Mammary epithelial cell (primary cell): ENCODE measurements at places on chromosomes 2 and 18. TPM values are rescaled to one million over a fixed set of nuclear protein-coding genes. Genes with fewer than 3 reads are reported as not detected.
A peak's percentile ranks its signal among the peaks of the same experiment; 100 is the strongest.

DNA sequence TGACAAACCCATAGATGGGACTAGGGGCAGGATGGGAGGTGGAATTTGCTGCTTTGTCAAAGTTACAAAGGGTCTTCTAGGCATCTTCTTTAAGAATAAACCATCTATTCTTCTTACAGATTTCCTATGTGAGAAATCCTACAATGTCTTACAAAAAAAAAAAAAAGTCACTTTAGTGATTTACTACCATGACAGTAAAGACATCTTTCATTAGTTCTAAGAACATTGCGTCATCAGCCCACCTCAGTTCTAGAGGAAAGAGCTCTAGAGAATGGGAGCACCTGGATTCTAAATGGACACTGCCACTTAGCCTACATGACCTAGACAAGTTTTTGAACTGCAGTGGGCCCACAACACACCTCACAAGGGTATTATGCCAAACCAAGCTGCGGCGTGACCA is 172.0 kb downstream of the MYO5B start:
- no peak for DNase-seq

- no peak for DNase-seq
Measured at GRCh38 chr2:74020702-74021406, 36.1 kb downstream of the TET3 start.

- no peak for DNase-seq
Measured at GRCh38 chr2:24568551-24568950, 77.5 kb downstream of the NCOA1 start.

Gene CTNNA2
- not detected for polyA plus RNA-seq

DNA sequence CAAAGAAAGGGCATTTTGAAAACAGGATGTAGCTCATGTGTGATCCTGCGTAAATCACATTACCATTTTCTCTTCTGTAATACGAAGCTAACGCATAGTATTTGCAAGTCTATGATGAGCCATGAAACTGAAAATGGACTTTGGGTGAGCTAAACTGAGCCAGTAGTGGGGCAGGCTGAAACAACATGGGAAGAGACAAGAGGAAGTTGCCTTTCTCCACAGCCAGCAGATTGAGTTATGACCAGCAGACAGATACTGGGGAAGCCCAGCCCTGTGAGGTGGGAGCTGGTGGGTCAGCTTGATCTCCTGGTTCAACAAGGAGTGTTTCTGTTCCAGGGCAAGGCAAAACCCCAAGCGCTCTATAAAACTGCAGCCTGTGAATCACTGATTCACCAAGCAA is 11.8 kb downstream of the CYRIA start:
- DNase-seq = no peak

Gene PROM2
- 48.8 TPM for polyA plus RNA-seq

DNA sequence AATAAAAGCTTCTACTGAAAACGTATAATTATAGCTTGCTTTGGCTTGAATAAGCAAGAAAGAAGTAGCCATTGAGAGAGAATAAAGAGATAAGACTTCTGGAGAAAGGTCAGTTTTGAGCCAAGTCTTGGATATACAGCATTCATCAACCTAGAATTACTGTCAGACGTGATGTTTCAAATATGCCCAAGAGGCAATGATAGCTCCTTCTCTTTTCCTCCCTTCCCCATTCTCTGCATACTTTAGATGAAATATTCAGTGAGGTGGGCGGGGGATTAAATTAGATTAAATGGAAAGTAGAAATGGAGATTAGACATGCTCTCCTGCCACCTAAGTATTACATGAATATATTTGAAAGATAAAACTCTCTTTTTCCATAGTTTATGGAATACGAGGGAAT is 8.7 kb downstream of the ANTXR1 start:
- no peak for DNase-seq

DNA sequence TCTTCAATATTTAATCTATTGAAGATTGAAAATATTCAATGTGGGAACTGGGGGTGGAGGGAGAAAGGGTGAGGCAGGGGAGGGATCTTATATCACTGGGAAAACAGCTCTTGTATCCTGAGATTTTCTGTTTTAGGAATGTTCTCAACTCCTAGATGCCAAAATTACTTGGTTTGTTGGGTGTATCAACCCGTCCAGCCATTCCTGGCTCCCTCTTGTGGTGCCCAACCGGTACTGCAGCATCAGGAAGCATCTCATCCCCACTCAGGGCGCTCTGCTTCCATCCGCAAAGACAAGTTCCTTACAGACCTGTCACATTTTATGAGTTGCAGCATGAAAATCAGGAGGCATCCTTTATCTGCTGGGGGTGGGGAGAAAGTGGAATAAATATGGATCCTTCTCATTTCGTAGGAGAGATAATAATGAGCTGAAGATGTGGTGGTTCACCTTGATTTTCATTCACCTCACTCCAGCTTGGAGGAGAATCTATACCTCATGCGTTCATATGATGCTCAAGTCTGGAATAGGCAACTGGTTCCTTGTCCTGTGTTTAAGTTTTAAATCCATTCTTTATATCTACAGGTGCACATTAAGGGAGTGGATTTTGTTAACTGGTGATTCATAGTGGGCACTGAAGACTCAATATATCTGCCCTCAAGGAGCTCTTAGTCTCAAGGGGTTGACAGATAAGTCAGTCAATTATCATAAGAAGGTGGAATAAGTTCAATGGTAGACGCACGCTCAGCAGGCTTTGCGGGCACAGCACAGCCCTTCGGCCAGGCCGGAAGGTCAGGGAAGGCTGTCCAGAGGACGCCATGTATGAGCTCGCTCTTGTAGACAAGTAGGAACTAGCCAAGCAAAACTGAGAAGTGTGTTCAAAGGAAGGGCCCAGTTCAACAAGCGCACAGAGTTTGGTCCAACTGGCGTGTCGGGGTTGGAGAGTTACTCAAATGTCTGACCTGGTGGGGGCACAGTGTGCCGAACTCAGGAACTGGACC is 127.3 kb downstream of the RNF144A start:
- DNase-seq = peak; percentile 21

Gene SKOR2
- polyA plus RNA-seq = not detected

Gene PARD6G
- polyA plus RNA-seq = 16.6 TPM

DNA sequence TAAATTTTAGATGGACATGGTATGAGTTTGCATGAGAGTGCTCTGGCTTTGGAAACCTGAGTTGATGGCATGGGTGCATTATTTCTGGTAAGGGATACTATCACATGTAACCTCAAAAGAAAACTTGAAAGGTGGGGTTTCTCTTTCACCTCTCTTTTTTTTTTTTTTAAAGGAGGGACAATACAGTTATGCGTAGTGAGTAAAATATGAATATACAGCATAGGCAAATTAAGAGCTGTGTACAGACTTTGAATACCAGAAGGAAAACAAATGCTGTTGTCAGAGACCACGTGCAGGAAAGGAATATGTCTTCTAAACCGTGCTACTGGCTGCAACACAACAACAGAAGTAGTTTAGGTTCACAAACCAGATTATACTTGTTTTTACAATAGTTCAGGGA is 82.1 kb downstream of the MAP4K4 start:
- DNase-seq = no peak

GRCh38 chr18:58768293-58768974 is 96.2 kb upstream of the ZNF532 start:
- peak; percentile 84 for DNase-seq

GRCh38 chr2:182901748-182902147 is 35.3 kb upstream of the FRZB start:
- no peak for DNase-seq

Gene CNGA3
- polyA plus RNA-seq = not detected

- DNase-seq = no peak
Measured at GRCh38 chr18:22109535-22109934, 59.9 kb upstream of the GATA6 start.

DNA sequence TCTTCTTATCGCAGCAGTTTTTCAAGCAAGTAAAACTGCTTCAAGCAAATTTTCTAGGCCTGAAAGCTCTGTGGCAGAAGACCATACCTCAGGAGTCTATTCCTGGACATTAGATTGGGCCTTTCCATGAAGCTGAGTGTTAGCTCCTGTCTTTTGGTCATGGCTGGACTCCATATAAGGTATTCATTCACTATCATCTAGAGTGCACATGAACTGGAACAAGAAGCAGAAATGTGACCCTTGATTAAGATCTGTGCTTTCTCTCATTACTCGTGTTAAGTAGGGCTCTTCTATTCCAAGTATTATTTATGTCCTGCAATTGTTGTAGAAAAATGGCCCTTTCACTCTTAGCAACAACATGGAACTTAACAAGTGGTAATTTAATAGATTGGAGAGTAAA is 5.9 kb upstream of the GULP1 start:
- DNase-seq = no peak

Gene KIDINS220
- polyA plus RNA-seq = 17.2 TPM

Gene TMEM247
- polyA plus RNA-seq = not detected

Gene GKN1
- not detected for polyA plus RNA-seq

DNA sequence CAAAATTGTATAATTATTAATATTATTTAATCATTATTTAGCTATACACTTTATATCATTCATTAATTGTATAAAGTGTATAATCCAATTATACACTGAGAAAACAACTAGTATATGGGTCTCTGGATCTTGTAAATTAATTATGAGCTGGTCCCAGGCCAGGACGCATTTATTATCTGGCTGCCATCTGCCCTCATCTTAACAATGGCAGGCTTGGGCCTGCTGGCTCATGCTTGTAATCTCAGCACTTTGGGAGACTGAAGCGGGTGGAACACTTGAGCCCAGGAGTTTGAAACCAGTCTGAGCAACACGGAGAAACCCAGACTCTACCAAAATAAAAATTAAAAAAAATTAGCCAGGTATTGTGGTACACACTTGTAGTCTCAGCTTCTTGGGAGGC is 502.2 kb upstream of the NRXN1 start:
- DNase-seq = no peak

DNA sequence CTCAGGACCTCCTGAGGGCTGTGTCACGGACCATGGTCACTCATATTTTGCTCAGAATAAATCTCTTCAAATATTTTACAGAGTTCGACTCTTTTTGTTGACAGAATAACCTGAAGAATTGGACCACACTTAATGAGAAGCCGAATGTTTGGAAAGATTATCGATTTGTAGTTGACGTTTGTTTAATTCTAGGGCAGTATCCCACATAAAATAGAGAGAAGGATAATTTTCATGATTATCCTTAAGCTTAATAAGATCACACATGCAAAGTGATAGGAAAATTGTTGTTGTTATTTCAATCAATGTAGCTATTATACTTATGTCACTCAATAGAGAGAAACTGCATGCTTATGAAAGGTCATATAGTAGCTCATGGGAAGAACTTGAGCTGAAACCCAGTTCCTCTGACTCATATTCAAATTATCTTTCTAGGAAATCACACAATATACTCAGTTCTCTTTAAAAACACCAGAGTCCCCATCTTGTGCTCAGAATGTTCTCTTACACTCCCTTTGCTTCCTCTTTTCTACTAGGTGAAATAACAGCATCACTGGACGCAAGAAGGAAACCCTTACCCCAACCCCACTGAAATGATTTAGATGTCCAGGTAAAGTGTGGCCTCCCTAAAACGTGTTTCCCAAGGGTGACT is 982.1 kb downstream of the TSN start:
- peak; percentile 42 for DNase-seq

- no peak for DNase-seq
Measured at GRCh38 chr18:11215216-11215615, 65.8 kb upstream of the PIEZO2 start.

GRCh38 chr2:168999668-169000213 is 31.4 kb downstream of the ABCB11 start:
- DNase-seq = no peak

DNA sequence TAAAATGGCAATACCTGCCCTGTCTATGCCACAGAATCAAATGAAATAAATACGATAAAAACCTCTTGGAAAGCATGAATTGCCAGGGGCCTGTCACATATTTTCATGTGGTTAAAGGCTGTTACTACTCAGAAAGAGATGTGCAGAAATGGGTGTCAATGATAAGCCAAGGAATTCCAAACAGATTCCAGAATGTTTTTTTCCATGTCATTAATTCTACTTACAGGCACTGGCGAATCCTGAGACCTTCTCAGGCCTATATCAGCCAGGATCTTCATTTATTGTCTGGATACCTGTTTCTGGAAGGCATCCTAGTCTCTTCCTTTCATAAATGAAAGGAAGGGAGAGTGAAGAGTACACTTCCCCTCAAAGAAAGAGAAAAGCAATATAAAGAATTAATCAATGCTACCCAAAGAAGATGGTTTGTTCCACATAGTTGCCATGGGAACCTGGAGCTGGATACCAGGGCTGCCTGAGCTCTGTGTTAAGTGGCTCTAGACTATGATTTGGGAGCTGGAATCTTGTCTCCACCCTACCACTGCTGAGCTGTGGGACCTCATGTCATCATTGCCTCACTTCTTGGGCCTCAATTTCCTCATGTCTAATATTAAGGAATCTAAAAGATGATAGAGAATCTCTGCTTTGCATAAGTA is 335.1 kb upstream of the SKOR2 start:
- no peak for DNase-seq

Gene SPATA3
- not detected for polyA plus RNA-seq

Gene PDE11A
- polyA plus RNA-seq = 0.10 TPM

Gene HEATR5B
- 9.9 TPM for polyA plus RNA-seq

DNA sequence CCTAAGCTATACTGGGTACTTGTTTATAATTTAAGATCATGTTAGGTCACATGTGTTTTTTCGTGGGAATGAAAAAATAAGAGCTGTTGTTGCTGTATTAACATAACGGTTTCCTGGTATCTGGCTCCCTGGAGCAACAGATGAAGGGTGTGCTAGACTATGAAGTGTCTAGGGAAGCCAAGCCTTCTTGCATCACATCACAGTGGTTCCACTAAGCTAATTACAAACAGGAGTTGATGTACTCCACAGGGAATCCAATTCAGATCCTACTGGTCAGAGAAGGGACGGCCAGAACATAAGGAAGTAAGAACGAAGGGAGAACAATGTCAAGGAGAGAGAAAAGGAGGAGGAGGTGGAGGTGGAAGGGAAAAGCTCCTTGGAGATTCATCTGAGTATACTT is 193.0 kb upstream of the CYP26B1 start:
- DNase-seq = no peak

DNA sequence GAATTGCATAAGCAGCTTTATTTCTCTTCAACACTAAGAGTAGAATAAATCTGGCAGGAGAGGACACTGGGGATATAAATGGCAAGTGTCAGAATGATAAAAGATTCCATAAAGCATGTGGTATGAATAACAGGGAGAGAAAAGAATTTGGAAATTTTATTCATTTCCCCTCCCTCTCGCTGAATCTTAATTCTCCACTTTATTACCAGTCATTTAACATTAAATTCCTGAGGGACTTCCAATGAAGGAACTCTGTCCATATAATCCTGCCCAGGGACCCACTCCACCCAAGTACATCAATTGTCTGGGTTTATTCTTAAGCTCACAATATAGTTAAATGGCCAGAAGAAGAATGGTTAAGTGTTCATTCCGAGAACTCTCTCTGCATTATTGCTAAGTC is 197.7 kb upstream of the MGAT5 start:
- DNase-seq = no peak

- no peak for DNase-seq
Measured at GRCh38 chr2:86671337-86671981, 47.8 kb upstream of the RNF103 start.

GRCh38 chr18:3345452-3345851 is 83.5 kb downstream of the MYL12B start:
- peak; percentile 18 for DNase-seq

DNA sequence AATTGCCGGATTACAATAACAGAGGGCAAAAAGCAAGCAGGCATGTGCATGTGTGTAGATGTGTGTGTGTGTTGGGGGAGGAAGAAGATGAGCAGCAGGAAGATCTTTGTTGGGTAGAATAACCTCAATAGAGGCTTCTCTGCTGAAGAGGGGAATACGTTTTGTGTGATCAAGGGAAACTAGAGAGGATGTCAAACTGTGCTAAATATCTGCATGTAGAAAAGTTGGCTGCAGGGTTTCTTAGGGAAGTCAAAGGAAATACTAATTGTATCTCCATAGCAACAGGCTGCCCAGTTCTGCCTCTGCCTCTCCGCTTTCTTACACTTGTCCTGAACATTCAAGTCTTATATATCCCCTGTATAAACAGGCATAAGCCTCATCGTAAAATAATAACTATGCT is 190.1 kb upstream of the RND3 start:
- DNase-seq = no peak

Gene CDCA7
- polyA plus RNA-seq = 34.4 TPM
